HTR-8/SVneo (cell line): ENCODE measurements at places on chromosomes 12 and 14.
A peak's percentile ranks its signal among the peaks of the same experiment; 100 is the strongest.

DNA sequence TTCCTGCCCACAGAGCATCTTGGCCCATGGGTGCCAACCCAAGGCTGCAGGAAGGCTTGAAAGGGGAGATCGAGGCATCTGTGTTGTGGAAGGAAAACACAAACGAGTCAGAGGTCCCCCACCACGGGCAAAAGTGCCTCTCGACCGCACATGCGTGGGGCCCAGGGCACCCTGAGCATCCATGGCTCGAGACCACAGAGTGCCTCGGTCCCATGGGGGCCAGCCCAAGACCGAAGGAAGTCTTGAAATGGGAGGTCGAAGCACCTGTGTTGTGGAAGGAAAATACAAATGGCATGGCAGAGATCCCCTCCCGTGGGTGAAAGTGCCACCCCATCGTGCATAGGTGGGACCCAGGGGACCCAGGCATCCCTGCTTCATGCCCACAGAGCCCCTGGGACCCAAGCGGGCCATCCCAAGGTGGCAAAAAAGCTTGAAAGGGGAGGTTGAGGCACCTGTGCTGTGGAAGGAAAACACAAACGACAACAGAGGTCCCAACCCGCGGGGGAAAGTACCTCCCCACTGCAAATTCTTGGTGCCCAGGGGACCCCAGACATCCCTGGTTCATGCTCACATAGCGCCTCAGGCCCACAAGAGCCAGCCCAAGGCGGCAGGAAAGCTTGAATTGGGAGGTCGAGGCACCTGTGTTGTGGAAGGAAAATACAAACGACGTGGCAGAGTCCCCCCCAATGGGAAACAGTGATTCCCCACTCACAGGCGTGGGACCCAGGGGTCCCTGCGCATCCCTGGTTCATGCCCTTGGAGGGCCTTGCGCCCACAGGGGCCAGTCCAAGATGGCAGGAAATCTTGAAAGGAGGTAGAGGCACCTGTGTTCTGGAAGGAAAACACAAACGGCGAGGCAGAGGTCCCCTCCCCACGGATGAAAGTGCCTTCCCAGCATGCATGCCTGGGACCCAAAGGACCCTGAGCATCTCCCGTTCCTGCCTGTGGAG is 373.0 kb downstream of the ALG10 start:
- no peak for DNase-seq

DNA sequence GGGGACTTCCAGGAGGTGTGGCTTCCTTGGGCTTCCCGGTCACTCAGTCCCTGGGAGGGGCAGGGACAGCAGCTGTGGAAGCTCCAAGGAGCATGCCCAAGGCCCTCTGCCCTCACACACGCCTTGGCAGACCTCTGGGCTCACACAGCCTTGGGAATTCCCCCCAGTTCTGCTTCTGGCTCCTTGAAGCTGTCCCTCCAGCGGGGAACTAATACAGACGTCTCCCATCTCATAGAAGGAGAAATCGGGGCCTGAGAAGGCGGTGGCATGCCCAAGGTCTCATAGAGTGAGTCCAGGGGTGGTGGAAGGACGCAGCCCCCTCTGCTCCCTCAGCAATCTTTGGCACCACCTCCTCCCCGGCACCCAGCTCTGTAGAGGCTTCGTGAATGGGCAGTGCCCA is 15.7 kb upstream of the TMEM119 start:
- DNase-seq = no peak

DNA sequence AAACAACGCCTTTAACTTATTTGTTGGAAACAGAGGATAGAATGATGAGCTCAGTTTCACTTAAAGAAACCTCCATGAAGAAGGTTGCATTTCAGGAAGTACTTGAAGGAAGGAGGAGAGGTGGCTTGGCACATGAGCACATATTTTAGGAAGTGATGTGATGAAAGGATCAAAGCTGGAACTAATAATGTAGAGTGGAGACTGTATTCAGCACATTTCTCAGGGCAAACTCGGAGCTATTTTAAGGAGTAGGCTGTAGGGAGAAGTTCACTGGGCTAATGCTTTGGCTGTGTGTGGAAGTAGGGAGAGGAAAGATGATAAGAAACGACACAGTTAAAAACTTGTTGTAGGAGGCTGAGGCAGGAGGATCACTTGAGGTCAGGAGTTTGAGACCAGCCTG is 272.8 kb downstream of the AKAP6 start:
- no peak for DNase-seq

DNA sequence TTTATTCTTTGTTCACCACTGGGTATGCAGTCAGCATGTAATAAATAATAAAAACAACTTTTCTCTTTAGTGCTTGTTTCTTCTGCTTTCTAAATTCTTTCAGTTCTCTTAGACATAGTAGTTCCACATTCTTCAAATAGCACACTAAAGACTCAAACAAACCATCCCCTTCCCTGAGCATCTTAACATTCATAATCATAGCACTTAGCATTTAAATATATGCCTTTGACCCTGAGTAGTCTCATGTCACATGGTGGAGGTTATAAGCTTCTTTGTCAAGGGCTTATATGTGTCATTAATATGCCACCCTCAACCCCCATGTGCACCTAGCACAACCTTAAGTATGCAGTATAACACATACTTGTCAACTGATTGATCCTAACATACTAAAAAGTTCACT is 212.7 kb downstream of the PHLDA1 start:
- no peak for DNase-seq

- no peak for DNase-seq
These were observed 277.9 kb downstream of the MED13L start for GRCh38 chr12:115999582-115999981.

GRCh38 chr14:94774344-94775090 is 4.6 kb upstream of the GSC start:
- DNase-seq = no peak

DNA sequence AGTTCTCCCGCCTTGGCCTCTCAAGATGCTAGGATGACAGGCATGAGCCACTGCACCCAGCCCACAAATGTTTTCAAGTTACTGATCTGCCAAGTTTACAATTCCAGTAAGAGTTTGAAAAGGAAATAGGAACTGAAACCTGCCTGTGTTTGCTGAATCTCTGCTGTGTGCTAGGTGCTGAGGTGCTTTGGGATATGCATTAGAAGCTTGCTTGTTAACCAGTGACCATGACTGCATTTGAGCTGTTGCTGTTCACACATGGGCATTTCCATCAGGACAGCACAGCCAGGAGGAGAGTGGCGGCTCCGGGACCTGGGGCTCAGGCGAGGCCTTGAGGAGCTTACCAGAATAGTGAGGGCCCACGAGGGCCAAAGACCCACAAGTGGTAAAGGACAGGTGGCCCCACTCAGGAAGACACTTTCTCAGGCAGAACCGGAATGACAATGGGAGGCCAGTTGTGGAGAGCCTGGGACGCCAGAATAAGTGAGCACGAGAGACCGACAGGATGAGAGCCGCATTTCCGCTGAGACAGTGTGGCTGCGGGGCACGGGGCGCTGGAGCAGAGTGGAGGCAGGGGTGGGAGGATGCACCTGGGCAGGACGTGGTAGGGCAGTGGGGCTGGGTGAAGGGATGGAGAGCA is 54.5 kb upstream of the MMP17 start:
- no peak for DNase-seq

DNA sequence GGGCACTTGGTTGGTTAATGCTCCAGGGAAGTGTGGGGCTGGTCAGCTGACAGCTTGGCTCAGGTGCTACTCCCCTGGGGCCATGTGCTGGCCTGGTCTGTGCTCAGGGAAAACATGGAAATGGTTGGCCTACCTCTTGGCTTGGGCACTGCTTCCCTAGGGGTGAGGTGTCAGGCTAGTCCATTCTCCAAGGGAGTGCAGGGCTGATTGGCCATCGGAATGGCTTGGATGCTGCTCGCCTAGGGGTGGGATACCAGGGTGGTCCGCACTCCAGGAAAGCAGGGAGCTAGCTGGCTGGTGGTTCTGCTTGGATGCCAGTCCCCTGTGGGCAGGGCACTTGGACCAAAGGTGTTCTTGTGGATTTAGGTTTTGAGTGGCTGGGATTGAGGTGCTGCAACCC is 245.7 kb downstream of the RAD51B start:
- no peak for DNase-seq

DNA sequence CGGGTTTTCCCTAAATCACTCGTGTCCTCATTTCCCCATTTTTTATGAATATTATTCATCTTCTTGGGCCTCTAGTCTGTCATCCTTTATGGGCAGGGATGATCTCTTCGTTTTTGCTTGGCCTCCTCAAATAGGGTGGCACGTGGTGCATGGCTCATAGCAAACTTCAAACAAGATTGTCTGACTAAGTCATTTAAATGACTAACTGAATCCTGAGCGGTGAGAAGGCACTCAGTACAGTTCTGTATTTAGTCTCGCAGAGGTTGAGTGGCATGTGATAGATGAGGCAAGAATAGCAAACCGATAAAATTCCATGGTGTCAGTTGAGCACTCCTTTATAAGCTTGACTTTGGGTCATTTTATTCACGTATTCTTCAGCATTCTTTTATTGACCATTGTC is 5.7 kb upstream of the JDP2 start:
- peak; percentile 72 for DNase-seq
